ENCODE measurements at places on chromosomes 6 and 20. TPM values are rescaled to one million over a fixed set of nuclear protein-coding genes. Genes with fewer than 3 reads are reported as not detected.

Gene UNC93A
- not detected for total RNA-seq

DNA sequence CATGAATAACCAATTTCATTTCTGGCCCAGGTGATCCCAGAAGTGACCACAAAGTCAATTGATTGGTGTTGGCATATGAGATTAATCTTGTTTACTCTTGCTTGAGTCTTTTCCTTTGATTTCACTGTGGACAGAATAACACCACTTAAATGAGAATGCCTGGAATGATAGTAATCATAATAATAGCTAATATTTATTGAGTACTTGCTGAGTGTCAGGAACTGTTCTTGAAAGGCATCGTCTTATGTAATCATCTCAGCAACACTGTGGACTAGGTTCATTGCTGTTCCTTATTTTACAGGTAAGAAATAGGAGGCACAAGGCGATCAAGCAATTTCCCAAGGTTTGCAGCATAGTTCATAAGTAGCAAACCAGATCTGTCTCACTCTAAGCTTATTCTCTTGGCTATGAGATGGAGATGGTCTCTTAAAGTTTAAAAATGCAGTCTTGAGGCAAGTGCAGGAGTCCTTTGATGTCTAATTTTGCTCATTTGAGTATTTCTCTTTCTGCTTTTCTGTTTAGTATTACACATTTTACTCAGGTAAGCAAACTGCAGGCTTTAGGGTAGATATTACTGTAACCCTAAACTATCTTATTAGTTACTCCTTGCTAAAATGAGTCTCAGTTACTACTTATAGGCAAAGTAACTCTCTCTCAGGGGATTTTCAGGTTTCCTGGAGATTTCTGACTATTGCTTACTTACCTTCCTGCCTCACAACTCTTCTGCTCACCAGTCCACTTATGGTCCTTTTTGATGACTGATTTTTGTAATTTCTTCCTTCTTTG, 6.3 kb downstream of the ADGRG6 start:
- no peak for DNase-seq

- no peak for DNase-seq
Measured at GRCh38 chr20:4322499-4322898, 307.1 kb upstream of the RNF24 start.

DNA sequence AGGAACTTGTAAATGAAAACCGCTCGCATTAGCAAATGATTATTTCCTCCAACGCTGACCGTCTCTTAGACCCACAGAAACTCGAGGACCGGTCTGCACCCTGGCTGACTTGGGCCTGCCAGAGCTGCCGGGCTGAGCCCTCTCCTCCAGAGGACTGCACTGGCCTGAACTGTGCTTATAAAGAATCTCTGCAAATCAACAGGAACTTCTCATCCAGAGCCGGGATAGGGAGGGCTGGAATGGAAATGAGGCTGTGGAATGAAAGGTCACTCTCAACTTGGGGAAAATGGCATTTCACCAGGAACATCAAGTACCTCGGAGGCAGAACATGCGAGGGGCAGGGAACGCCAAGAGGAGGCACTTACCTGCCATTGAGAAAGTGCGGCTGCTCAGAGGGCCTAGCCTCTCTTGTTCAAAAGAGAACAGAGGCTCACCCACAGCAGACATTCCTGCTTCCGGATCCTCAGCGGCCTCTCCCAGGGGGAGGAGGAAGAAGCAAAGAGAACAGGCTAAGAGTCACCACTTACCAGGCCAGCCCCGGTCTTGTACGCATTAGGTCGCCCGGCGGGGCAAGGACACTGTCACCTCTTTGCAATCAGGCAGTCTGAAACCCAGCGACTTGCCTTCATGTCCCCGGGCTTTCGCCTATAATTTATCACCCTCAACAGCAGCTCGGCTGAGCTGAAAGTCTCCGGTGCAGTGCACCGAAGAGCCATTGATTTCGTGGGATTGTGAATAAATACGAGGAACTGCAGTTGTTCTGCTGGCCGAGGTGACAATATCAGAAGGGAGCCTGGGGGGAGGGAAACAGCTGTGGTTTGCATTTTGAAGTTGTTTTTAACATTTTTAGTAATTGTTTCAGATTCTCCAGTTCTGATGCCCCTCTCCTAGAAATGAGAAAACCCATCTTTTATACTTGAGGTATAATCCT, 37.6 kb downstream of the ZMYND8 start:
- DNase-seq = peak; percentile 41

- no peak for DNase-seq
Measured at GRCh38 chr6:52328303-52328662, 33.7 kb upstream of the PAQR8 start.

- DNase-seq = no peak
Measured at GRCh38 chr20:37636212-37636975, 57.4 kb upstream of the CTNNBL1 start.
